ENCODE measurements at places on chromosomes 5 and 9.

- DNase-seq: no peak
These were observed 984 bp downstream of the STXBP1 start for GRCh38 chr9:127612939-127613582.

GRCh38 chr9:129945314-129945713, 97.7 kb downstream of the FNBP1 start:
- no peak for DNase-seq

GRCh38 chr5:133235696-133236426, 184.0 kb downstream of the HSPA4 start:
- no peak for DNase-seq

- no peak for DNase-seq
These were observed 1290.3 kb upstream of the CDH9 start for GRCh38 chr5:28328681-28329080.

GRCh38 chr5:60703944-60704343, 4.0 kb upstream of the DEPDC1B start:
- no peak for DNase-seq

GRCh38 chr9:30846651-30847050, 1537.8 kb upstream of the ACO1 start:
- no peak for DNase-seq

- DNase-seq: no peak
These were observed 415.8 kb downstream of the ACTL7B start for GRCh38 chr9:108439947-108440346.

GRCh38 chr9:126343271-126343700, 16.7 kb downstream of the MVB12B start:
- DNase-seq: no peak

GRCh38 chr5:59542306-59542705, 351.2 kb downstream of the PDE4D start:
- DNase-seq: no peak

DNA sequence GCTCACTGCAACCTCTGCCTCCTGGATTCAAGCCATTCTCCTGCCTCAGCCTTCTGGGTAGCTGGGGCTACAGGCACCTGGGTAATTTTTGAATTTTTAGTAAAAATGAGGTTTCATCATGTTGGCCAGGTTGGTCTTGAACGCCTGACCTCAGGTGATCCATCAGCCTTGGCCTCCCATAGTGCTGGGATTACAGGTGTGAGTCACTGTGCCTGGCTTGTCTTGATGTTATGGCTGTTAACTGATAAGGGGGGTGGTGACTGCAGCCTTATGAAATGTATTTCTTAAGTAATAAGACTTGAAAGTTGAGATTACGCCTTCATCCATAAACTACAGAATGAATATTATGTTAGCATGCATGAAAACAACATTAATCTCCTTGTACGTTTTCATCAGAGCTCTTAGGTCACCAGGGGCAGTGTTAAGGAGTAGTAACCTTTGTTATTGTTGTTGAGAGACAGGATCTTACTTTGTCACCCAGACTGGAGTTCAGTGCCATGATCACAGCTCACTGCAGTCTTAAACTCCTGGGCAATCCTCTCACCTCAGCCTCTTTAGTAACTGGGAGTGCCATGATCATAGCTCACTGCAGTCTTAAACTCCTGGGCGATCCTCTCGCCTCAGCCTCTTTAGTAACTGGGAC, 148.3 kb downstream of the ATP10B start:
- DNase-seq: no peak

- DNase-seq: no peak
These were observed 155.8 kb downstream of the DRD1 start for GRCh38 chr5:175288048-175288621.

GRCh38 chr9:13719446-13719845, 440.0 kb upstream of the MPDZ start:
- DNase-seq: no peak

DNA sequence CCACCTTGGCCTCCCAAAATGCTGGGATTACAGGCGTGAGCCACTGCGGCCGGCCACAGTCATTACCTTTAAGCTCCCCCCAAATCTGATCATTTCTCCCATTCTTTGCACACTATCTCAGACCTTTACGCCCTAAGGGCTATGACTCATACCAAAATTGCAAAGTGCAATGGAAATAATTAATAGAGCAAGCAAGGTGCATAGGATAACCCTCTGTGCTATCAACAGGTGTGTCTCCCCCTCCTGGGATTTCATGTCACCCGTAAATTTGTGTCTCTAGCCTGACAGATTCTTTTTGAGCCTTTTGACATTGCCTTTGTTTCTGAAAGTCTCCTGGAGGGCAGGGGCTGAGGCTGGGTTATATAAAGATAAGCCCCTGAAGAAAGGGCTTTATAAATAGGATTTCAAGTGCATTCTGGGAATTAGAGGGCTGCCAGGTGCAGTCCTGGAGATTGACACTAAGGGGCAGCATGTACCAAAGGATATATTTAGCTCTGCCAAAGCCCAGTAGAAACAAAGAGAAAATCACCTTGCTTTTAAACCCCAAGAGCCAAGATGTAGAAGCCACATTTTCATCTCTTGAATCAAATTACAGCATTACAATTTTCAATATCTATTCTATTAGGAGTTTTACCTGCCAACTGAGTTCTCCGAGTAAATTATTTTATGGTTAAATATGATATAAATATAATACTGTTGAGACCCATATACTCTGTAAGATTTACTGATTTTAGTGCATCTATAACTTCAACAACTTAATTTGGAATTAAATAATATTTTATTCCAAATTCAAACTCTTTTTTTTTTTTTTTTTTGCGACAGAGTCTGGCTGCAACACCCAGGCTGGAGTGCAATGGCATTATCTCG, 18.2 kb downstream of the S100Z start:
- DNase-seq: peak; percentile 27

- no peak for DNase-seq
These were observed 122.6 kb upstream of the BASP1 start for GRCh38 chr5:17094830-17095229.

GRCh38 chr5:124546643-124547042, 199.8 kb downstream of the ZNF608 start:
- no peak for DNase-seq
